ENCODE measurements at places on chromosomes 13 and 19.

DNA sequence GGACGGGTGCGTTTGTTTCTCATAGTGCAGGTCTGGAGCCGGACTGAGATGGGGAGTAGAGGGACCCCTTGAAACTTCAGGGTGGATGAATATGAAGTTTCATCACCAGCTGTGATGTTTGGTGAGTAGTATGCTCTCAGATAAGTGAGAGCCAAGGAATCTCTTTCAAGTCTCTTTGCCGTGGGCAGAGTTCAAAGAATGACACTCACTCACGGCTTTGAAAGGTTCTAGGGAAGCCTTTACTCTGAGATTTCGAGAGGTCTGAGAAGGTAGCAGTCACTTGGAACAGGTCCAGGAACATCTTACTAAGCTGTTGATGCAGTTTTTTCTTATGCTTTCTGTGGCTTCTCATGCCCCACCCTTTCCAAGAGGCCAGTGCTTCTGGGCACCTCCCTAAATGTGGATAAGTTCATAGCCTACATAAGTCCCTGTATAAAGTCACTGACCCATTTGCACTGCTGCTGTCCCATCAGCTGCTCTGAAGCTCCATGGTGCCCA lies at the start of gene IGFL2:
Gene IGFL2 (plus strand): TSS at position 448 of the 498 bp plus-strand sequence. CDS start 41 bp downstream, at position 489.
- no peak for DNase-seq

DNA sequence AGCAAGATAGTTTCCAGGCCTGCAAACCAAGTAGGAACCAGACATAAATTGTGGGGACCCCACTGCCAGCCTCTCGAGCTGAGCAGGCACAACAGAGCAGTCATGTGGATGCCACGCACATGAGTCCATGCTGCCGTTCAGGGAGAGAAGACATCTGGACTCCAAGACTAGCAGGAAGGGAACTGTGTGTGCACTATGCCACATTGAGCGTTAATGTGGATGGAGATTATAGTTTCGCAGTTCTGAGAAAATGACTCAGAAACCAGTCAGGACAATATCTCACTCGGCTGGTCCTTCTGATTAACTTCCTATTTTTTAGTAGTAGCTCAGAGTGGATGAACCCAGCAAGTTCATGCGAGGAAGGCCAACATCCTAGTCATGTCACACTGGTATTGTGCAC lies 124.9 kb downstream of the CRYL1 start:
- no peak for DNase-seq

GRCh38 chr19:4052114-4052992 lies 14.3 kb downstream of the ZBTB7A start:
- DNase-seq = no peak

- DNase-seq = no peak
Measured at GRCh38 chr19:8512115-8512967, 1.6 kb downstream of the ZNF414 start.

DNA sequence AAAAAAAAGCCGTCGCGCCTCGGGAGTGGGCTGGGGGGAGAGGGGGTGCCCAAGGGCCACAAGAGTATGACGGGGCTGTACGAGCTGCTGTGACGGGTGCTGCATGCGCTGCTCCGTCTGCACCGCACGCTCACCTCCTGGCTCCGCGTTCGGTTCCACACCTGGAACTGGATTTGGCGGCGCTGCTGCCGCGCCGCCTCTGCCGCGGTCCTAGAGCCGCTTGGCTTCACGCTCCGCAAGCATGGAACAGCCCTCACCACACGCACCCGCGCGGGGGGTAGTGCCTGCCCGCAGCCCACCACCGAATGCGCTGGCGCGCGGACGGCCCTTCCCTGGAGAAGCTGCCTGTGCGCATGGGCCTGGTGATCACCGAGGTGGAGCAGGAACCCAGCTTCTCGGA lies 18.8 kb downstream of the C1QTNF9 start:
- DNase-seq = no peak

- no peak for DNase-seq
Measured at GRCh38 chr13:44135566-44135965, 238.1 kb upstream of the SERP2 start.

- DNase-seq = no peak
Measured at GRCh38 chr13:40316301-40316700, 350.1 kb downstream of the FOXO1 start.

GRCh38 chr13:71578048-71578447 lies 289.0 kb downstream of the DACH1 start:
- no peak for DNase-seq

- no peak for DNase-seq
Measured at GRCh38 chr13:77697217-77698103, at the start of gene SLAIN1. SLAIN1 (plus strand) TSS chr13:77697687; CDS start chr13:77697914, 227 bp downstream.

DNA sequence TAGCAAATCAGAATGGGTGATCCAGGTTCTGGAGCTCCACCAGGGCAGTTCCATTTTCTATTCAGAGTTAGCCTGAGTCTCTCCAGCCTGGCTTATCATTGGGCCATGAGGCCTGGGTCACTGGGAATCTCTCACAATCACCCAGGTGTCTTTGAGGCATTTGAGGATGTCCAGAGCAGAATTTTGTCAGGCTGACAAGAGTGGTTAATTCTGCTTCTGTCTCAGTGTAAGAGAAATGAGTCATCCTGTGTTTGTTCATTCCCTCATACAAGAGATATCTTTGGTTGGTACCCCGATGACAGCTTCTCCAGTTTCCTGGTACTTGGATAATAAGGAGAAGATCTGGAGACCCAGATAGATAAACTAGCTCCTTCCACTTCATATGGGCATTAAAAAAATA lies 10.4 kb downstream of the ZNF93 start:
- no peak for DNase-seq

DNA sequence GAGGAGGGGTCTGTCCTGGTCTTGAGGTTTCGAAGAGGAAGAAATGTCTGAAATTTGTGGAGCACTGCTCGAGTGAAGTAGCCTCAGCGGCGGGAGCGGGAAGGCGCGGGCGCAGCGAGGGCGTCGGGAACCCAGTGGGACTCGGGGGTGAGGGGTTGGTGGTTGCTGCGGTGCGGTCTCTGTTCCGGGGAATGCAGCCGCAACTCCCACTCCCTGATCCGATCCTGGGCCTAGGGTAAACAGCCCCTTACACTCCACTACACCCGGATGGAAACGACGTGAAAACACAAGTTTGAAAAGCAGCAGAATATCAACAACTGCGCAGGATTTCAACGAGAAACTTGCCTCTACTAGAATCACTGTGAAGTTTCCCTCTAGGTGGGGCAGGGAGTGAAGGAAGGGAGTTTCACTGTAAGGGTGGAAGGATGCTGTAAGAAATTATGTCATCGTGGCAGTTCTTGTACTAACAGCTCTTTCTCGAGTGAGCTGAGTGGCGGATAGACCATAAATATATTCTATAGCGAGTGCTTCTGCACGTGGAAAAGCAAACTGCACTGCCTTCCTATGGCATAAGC lies 2.0 kb upstream of the KLF12 start:
- no peak for DNase-seq

- DNase-seq = no peak
Measured at GRCh38 chr19:38990949-38991697, 15.6 kb upstream of the FBXO17 start.

- DNase-seq = no peak
Measured at GRCh38 chr13:40191186-40191980, 475.1 kb downstream of the FOXO1 start.

GRCh38 chr19:1501200-1501595 lies 10.2 kb downstream of the REEP6 start:
- no peak for DNase-seq

GRCh38 chr13:59766236-59766635 lies 397.5 kb downstream of the DIAPH3 start:
- no peak for DNase-seq

- no peak for DNase-seq
Measured at GRCh38 chr13:28530729-28531076, 35.8 kb upstream of the FLT1 start.

GRCh38 chr19:11300811-11301120 lies 4.8 kb downstream of the TSPAN16 start:
- no peak for DNase-seq

DNA sequence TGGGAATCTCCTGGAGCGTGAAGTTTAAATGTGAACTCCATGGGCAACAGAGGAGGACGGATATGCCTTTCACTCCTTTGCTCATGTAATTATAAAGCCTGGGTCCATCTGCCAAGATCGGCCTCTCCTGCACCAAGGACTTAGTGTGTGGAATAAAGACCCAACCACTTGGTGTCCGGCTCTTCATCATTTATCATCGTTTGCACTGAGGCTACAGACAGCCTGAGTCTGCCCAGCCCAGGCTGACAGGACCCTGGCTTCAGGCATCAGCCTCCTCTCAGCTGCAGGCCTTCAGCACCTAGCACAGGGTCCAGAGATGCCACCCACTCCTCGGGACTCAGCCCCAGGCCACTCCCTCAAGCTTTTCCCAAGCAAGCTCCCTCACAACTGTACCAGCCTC lies 206.8 kb upstream of the IPO5 start:
- DNase-seq = no peak

- no peak for DNase-seq
Measured at GRCh38 chr19:3275583-3276340, 51.3 kb downstream of the CELF5 start.

GRCh38 chr19:51128227-51128626 lies 3.5 kb downstream of the SIGLEC9 start:
- DNase-seq = no peak

Data from renal cortex interstitium (tissue), 15 donors.